GM04503 (cell line): ENCODE measurements at places on chromosomes 12 and 14.

DNA sequence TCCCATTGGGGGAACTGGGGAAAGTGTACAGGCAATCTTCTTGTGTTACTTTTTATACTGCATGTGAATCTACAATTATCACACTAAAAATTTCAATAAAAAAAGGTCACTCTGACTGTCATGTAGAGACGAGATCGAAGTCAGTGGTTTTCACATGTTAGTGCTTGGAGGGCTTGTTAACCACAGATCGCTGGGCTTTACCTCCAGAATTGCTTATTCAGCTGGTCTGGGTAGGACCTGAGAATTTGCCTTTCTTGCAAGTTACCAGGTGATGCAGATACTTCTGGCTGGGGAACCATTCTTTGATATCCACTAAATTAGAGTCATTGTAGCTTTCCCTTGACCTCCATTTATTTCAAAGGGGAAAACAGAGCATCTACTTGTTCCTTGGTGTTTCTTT lies 62.8 kb upstream of the SLC38A4 start:
- no peak for DNase-seq

DNA sequence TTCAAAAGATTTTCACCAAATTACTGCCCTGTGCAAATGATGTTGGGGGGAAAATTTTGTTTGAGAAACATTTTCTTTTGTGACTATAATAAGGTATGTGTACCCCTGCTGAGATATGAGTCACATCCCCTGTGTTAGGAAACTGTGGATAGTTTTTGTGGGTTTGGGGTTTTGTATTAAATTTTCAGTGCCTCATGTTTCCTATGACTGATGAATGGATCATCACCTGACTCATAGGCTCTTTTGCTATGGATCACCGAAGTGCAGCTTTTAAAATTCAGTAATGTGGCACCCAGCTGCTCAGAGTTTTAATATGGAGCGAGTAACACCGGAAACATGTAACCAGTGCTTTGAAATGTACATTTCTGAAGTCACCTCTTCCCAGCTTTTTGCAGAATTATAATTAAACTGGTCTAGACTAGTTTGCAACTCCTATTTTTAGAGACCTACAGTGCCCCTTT lies 167.4 kb upstream of the HMGA2 start:
- DNase-seq, result peak; percentile 98

- DNase-seq, result no peak
These were observed 95.6 kb downstream of the GAS2L3 start for GRCh38 chr12:100668945-100669536.

DNA sequence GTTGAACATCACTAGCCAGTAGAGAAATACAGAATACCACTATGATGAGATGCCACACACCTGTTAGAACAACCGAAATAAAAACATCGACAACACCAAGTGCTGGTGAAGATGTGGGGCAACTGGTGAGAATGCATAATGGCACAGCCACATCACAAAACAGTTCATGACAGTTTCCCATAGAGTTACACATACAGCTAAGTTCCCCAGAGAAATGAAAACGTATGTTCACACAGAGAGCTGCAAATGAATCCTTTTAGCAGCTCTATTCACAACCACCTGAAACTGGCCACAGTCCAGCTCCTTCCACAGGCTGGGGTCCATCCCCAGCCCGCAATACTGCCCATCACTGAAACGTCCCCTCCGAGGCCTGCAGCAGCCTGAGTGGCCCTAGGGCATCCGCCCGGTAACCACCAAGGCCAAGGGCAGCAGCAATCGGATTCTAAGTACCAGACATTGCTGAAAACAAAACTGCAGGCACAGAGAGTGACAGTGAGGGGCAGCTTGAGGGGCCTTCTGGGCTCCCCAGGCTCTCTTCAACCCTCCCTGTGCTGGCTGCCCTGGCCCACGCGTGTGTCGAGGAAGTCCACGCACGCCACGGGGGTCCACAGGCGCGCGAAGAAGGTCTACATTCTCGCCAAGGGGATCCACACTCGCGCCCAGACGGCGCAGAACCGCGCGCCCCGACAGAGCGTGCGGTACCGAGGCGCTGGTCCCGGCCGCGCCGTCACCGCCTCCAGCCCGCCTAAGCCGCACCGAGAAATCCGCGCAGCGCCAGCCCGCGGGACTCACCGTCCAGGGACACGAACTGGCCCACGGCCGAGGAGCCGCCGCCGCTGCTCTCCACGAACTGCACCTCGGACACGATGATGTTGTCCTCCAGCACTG lies 903 bp downstream of the BRF1 start:
- DNase-seq, result no peak

DNA sequence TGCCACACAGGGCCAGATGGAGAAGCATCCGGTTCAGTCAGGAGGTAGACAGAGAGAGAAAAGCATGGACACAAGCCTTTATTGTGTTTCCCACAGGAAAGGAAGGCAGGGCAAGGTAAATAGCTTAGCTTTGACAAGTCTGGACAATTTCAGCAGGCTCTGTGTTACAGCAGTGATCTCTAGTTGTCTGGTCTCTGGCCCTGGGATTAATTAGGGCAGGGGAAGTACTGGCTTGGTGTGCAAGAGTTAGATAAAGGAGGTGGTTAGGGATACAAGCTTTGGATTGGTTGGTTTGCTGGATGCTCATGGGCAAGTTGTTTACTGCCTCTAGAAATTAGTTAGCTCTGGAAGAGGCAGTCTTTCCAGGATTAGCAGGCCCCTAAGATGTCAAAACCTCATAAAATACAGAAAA lies 15.1 kb upstream of the NGDN start:
- no peak for DNase-seq

DNA sequence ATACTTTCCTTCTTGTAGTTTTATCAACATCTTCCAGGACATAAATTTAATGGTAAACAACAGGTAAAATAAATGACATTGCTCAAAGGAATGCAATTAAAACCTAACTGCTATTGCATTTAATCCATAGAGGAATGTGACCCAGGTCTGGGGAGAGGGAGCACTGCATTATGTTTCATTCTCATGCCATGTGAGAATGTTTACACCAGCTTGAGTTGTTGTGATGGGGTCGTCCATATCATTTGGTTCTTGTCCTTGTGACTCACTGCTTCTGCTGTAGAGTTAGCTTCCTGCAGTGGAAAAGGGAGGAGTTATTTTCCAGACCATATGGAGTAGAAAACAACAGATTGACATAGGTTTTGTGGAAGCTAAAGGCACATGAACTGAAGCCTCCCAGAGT lies 129.3 kb upstream of the PMCH start:
- no peak for DNase-seq

DNA sequence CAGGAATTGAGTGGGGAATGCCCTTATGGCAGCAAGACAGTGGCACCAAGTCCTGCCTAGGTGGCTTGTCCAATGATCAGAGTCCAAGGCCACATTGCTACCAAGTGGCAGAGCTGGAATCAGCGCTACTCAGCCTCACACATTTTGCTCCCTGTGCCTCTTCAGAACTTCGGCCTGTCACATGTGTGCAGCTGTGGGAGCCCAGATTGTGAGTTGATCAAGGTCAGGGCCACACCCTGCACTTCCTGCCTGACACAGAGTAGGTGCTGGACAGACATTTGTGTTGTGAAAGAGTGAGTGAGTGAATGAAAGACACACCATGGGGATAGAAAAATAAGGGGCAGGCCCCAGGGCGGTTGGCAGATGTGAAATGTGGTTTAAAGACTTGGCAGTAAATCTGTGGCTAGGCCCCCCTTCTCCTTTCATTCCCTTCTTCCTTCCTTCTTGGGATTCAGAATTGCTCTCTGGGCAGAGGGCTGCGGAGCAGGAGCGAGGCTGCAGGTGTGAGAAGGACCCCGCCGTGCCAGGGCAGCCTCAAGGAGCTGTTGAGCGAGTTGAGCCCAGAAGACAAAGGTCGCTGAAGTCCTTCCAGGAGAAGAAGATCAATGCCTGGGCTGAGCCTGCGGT lies 83.5 kb downstream of the SLC25A47 start:
- DNase-seq, result no peak

DNA sequence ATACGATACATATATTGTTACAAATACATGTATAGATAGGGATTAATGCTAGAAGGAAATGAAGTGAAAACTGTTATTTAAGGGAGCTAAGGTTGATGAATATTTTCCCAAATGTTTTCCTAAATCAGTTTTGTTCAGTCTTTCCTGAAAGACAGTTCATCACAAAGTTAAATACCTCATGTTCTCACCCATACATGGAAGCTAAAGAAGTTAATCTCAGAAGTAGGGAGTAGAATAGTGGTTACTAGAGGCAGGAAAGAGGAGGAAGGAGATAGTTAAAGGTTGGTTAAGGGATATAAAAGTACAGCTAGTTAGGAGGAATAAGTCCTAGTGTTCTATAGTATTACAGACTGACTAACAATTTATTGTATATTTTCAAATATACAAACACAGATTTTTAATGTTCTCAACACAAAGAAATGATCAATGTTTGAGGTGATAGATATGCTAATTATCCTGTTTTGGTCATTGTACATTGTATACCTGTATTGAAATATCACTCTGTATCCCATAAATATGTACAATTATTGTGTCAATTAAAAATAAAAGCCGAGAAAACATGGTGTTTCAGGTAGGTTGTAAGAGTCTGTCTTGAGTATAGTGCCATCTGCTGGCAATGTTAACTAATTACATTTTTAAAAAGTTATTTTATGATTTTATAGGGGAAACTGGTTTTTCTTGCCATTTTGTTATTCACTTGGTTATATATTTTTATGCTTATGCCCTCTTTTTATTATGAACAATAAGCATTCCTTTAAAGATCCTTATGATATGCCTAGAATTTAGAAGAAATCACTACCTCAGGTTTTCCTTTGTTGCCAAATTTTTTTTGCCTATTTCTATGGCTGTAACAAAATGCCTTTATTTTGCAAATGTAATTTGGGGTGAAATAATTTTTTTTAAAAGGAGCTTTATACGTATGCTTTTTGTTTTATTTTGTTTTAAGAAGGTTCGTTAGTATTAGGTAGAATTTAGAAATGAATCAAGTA lies 26.9 kb downstream of the ZDHHC17 start:
- DNase-seq, result no peak

- DNase-seq, result no peak
These were observed 41.7 kb downstream of the EMP1 start for GRCh38 chr12:13238204-13238603.

DNA sequence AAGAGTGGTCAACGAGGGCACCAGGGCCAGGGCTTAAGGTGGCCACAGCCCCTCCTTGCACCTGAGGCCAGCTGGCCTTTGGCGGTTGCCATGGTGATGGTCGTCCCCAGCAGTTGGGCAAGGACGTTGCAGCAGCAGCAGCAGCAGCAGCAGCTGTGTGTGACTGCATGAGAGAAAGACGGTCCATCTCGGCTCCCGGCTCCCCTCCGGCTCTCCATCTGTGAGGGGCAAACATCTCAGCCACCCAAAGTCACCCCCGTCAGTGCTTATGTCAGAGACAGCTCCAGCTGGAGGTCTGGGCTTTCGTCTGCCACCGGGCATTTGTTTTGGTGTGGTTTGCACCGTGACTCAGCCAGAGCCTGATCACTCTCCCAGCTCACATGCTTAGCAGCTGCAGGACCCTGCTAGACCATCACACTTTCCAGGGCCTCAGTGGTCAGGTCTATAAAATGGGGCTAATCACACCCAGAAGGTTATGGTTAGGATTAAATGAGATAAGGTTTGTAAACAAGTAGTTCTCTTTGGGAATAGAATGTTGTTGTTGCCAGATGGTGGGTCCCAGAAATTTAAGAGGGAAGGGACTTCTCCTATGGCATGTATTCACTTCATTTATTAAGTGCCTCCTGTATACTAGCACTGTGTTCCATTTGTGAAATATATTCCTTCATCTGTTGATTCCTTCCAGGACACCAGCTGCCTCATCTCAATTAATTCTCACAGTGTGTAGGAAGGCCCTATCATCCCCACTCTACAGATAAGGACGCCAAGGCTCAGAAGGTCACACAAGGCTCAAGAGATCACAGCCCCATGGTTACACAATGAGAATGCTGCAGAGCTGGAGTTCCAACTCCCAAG lies 212.6 kb upstream of the LHX5 start:
- DNase-seq, result no peak

GRCh38 chr12:130179621-130180020 lies 17.4 kb downstream of the FZD10 start:
- DNase-seq, result no peak

GRCh38 chr12:59736359-59736758 lies 140.5 kb downstream of the SLC16A7 start:
- no peak for DNase-seq

DNA sequence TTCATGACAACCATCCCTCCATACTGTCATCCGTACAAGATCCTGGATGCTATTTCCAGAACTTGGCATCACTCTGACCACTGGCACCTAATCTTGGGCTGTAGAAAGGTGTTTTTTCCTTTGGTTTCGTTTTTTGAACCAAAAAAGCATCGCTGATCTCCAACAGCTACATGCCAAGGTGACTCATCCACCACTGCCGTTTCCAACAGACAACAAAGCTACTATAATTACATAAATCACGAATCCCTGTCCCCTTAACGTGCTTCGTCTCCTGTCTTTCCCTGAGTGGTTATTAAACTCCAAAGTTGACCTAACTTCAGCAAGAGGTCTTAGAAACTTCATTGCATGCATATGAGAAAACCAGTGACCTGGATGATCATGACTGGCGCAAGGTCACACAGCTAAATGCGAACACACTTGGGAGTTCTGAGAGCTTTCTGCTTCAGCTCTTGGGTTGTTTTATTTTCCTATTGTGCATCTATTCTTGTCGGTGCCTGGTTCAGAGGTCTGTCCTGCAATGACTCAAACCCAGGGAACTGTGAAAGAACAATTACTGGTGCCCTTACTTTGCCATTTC lies 99.9 kb downstream of the PPM1H start:
- no peak for DNase-seq

- DNase-seq, result no peak
These were observed 3.5 kb upstream of the P2RX7 start for GRCh38 chr12:121128908-121129810.

GRCh38 chr12:47033789-47034555 lies 45.4 kb upstream of the PCED1B start:
- DNase-seq, result no peak

- DNase-seq, result no peak
These were observed 13.2 kb upstream of the EID3 start for GRCh38 chr12:104290320-104290719.

GRCh38 chr14:39773387-39774126 lies 341.3 kb upstream of the FBXO33 start:
- DNase-seq, result no peak

- no peak for DNase-seq
These were observed 134.6 kb downstream of the PTPRR start for GRCh38 chr12:70785896-70786295.

- no peak for DNase-seq
These were observed 325 bp upstream of the CLIP1 start for GRCh38 chr12:122422730-122423257.

- no peak for DNase-seq
These were observed 4.7 kb downstream of the ACIN1 start for GRCh38 chr14:23090254-23090636.

DNA sequence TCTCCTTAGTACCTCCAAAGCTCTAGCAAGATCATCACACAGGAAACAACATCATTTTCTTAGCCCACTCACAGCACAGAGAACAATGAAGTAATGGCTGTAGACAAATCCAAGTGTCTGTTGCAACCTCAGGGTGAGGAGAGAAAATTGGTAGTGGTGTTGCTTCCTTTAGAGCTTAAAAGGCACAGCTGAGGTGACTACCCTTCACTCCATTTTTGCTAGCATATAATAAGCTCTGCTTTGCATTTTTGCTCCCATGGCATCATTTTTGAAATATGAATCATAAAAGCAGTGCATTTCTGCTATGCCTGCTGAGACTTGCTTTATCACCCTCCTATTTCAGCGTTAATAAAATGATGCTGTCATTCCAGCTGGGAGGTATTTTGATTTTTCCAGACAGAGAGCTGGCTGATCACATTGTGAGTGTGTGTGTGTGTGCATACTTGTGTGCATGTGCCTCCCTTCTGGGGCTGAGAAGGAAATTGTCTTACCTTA lies 18.5 kb upstream of the PCNX1 start:
- DNase-seq, result no peak

GRCh38 chr14:97634751-97635150 lies 837.6 kb downstream of the VRK1 start:
- DNase-seq, result no peak
